ENCODE measurements at places on chromosomes 13 and 19.

GRCh38 chr19:48966541-48967345, 1.6 kb downstream of the FTL start:
- no peak for DNase-seq

- no peak for DNase-seq
These were observed 2.9 kb upstream of the YJEFN3 start for GRCh38 chr19:19525611-19526380.

- DNase-seq: no peak
These were observed 85.7 kb downstream of the SHISA2 start for GRCh38 chr13:25966086-25966485.

GRCh38 chr19:19524053-19524452, 4.7 kb upstream of the YJEFN3 start:
- no peak for DNase-seq

DNA sequence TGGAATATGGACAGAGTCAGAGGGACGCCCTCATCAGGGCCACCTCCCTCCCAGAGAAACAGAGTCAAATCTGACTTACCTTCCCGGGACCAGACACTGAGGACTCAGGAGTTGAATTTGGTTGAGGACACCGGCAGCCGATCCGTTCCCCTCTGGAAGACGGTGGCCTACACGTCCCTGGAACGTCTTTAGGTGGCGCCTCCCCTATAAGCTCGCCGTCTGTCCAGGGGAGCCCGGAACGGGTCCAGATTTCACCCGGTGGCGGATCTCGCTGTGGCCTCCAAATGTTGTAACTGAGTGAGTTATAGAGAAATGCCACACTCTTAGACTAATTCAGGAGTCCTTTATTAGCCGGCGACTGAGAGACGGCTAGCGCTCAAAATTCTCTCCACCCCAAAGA, 9.0 kb downstream of the TNFSF14 start:
- no peak for DNase-seq

DNA sequence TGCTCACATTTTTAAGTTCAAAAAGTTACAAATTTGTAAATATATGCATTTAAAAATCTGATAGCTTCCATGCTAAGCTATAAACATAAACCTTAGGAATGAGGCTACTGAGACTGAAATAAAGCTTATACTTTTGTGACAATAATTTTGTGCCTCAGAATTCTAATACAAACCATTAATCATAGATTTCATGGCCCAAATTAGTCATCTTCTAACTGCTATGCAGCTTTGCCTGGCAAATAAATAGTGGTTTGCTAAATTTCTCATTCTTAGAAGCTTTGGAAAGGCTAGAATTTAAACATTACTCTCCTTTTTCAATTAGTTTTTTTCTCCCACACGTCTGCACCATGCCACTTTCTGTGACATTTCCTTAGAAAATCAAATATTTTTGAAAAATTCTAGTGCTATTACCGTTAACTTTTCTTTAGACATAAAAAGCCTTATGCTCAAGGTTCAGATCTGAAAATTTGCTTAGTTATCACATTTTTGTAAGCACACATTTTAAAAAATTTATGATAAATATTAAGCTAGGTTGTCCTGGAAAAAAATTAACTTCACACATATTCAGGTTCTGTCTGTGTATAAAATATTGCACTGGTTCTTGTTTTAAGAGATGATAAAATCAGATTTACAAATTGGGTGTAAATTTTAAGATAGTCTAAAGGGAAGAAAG, 46.9 kb downstream of the FNDC3A start:
- DNase-seq: no peak

DNA sequence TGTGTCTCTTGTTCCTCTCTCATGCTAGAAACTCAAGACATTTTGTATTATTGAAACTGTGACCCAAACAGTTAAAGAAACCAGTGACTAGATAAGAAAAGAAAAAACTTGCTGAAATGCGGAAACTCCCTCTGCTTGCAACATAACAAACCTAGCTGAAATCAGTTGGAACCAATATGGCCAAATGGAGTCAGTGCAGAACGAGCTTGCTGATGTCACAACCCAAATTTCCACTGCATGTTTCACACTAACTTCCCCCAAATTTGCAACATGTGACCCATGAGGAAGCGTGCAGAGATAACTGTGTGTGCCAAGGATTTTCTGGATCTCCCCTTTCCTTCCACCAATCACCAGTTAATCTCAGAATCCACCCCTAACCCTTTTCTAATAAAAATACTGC, 208.0 kb downstream of the DLEU7 start:
- DNase-seq: no peak

GRCh38 chr13:27968316-27969081, 616 bp downstream of the CDX2 start:
- DNase-seq: no peak

DNA sequence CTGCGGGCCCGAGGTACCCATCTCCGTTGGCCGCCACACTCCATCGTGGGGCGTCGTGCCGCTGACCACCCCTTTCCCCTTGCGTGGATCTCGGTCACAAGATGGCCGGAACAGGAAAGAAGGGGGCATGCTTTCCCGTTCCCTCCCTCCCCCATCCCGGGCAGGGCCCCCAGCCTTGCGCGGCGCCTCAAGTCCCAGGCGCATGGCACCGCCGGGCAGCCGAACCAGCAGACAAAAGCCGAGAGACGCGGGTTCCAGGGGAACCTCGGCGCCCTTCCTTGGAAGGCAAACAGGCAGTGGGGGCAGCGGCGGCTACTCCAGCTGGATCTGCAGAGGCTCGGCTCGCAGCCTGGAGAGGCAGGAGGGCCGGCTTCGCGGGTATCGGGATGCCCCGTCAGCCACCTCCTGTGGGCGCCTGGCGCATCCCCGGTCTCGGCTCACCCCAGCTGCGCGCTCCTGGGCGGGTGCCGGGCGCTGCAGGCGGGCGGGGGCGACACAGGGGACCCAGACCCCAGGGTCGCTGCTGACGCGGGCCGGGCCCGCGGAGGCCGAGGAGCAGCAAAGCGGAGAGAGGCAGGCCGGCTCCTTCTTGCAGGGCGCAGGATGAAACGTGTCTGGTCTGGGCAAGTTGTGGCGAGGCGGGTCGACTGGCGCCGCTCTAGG, 439 bp downstream of the DZIP1 start:
- DNase-seq: no peak

DNA sequence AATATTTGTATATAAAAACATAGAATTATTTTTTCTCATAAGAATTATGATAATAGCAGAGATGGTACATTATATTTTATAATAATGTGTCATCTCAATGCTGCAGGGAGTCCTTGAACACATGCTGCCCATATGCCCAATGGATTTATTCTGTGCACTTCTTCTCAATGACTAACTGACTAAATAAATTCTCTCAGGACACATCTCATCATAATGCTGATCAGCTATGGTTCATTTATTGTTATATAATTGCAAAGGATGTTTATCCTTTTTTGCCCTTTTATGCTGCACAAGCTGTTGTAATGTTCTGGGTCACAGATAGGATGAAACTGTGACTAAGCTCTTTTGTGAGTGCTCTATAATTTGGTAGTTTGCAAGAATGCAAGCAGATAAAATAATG, 1273.3 kb upstream of the ATXN8OS start:
- DNase-seq: no peak

- DNase-seq: no peak
These were observed 14.0 kb downstream of the ZC3H4 start for GRCh38 chr19:47099576-47100050.

DNA sequence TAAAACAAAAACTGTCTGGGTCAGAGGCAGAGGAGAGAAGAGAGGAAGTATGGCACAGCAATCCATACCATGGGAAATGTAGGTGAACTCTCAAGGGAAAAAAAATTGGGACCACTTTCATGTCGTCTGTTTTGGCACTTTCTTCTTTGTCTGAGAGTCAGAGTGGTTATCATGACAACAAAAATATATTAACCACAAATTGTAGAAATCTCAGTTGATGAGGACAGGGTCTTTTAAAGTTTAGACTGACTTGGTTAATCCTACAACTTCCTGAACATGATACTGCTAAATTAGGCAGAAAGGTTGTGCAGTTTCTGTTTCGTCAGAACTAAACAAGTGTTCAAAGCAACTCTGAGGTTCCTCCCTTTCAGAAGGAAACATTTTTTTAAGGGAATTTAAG, 15.2 kb downstream of the KLF5 start:
- DNase-seq: no peak

- DNase-seq: no peak
These were observed 543.3 kb upstream of the SPRY2 start for GRCh38 chr13:80884056-80884785.

- no peak for DNase-seq
These were observed 4.7 kb downstream of the C19orf38 start for GRCh38 chr19:10852941-10853340.

DNA sequence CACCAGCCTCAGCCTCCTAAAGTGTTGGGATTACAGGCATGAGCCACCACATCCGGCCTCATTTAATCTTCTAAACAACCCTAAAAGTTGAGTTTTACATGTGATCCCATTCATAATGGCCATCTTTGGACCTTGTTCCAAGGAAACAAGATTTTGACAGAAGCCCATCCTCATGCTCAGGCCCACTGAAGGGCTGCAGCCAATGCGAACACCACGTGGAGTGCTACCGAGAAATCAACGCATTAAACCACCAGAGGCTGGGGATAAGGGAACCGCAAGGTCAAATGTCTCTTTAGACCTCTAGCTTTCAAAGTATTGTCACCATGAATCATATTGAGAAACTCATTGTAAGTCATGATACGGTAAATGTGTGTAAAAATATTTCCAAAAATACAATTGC, 49.4 kb upstream of the DOCK9 start:
- no peak for DNase-seq

GRCh38 chr19:55672418-55672817, 2.6 kb upstream of the EPN1 start:
- DNase-seq: no peak

DNA sequence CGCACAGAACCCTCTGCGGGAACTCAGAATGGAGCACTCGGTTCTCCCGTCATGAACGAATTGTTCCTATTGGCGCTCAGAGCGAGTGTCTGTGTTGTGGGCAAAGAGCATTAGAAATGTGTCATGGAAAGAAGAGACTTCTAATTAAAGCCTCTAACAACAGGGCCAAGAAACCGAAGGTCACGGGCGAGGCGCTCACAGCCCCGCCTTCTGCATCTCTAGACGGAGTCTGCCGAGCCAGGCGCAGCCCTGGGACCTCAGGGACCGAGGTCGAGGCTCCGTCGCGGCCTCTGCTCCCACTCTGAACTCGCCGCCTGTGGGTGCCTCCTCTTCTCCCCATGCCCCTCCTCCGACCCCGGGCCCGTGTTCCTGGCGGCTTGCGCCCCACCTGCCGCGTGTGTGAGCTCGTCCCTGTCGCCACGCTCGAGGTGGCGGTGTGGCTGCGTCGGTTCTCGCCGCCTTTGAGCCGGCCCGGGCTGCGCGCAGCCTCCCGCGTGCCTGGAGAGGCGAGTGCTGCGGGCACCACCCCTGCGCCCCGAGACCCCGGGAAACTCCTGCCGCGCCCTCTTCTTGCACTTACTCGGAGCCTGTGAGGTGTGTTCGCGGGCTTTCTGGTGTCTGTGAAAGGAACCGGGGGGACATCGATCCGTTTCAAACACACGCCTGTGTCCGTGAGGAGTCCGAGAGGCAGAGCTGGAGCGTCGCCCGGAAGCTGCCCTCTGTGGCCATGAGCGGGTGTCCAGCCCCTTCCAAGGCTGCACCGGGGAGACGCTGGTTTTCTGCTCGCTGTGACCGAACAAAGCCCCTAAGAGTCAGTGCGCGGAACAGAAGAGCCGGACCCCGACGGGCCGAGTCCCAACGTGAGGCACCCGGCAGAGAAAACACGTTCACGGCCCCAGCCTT, 45.4 kb upstream of the SPACA7 start:
- no peak for DNase-seq

DNA sequence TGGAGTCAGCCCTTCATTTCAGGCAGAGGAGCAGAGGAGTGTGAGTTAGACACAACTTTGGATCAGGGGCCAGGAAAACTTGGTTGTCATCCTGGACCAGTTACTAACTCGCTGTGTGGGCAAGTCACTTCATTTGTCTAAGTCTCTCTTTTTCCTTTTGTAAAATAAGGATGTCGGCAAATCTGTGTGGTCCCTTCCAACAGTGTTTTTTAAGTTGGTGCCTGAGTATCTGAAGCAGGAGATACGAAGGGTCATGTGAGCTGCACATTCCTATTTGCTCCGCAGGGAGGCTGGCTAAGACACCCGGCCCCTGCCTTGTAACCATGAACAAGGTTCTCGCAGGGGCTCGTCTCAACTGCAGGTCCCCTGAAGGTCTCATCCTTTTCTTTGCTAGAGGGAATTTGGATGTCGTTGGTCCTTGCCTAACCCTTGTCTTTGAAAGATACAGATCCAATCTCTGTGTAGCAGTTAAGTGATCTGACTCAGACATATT, 64.3 kb downstream of the LRCH1 start:
- no peak for DNase-seq

DNA sequence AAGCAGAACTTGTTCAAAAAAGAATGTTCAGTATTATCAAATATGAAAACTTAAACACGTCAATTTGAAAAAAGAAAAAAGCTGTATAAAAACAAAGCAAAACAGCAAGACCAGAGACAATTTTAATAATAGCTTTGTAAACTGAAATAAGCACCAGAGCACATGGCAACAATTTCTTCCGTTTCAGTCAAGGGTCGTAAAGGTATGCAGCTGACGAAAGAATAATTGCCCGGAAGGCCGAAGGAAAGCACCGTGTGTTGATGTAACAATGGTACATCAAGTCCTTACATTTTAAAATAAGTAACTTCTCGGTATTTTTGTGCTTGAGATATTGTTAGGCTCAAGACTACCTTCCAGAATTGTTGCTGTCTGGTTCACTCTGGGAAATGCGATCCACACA, 1.7 kb downstream of the PROSER1 start:
- DNase-seq: no peak

DNA sequence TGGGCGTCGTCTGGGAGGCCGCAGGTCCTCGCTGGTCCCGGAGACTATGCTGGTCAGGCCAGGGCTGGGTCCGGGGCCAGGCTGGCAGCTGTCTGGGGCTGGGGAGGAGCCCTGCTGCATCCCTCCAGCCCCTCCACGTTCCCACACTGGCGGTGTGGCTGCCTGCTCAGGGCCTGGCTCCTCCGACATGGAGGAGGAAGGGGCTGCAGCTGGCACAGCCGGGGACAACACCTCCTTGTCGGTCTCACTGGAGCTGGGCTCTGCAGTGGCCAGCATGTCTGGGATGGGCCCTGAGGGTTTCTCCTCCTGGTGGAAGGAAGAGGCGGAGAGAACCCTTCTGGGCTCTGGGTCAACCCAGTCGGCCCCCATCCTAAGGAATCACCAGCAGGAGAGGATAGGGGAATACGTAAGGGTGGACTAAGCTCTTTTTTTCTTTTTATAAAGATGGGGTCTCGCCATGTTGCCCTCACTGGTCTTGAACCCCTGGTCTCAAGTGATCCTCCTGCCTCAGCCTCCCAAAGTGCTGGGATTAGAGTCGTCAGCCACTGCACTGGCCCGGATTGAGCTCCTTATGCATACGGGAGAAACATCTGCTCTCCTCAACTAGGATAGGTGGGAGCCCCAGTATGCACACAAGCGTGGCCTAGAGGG, 806 bp downstream of the ZNF414 start:
- DNase-seq: no peak

- no peak for DNase-seq
These were observed 153.9 kb downstream of the DACH1 start for GRCh38 chr13:71712988-71713653.

- no peak for DNase-seq
These were observed 767.4 kb downstream of the SLITRK6 start for GRCh38 chr13:85031771-85032170.
